Right renal pelvis (tissue), 4 donors: ENCODE measurements at places on chromosomes 3 and 15.

DNA sequence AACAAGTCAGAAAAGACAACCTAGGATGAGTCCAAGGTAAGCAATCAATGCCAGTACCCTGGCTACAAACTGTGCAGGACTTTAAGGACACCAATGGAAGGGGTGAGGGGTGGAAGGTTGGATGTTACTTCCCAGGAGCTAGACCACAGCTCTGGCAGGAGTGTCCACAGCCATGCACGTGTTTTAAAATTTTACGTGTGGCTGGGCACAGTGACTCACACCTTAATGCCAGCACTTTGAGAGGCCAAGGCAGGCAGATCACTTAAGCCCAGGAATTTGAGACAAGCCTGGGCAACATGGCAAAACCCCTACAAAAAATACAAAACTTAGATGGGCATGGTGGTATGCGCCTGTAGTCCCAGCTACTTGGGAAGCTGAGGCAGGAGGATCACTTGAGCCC lies 14.7 kb upstream of the HDC start:
- DNase-seq, result no peak

GRCh38 chr3:182861348-182861747 lies 68.0 kb downstream of the ATP11B start:
- no peak for DNase-seq

GRCh38 chr3:64385277-64385676 lies 160.0 kb upstream of the PRICKLE2 start:
- no peak for DNase-seq

DNA sequence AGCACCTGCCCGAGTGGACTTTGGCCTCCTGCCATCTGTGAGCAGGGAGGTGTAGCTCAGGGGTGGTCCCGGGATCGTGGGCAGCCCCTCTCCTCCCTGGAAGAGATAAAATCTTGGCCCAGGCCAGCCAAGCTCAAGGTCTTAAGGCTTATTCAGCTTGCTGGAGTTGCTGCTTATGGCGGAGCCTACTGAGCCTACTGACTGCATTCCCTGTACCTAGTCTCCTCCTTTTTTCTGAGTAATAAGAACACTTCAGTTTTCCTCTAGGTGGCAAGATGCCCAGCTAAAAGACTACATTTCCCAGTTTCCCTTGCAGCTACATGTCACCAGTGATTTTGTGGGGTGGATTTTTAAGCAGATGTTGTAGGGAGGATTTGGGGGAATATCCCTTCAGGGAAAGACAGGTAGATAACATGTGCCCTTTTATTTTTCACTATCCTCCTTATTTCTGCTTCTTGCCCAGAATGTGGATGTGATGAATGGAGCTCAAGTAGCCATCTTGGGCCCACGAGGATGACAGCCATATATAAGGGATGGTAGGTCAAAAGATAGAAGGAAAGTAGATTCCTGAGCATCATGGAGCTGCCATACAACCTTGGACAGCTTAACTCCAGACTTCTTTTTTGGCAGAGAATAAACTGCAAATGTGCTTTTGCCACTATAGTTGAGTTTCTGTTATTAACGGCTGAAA lies 41.4 kb upstream of the INSYN1 start:
- no peak for DNase-seq

DNA sequence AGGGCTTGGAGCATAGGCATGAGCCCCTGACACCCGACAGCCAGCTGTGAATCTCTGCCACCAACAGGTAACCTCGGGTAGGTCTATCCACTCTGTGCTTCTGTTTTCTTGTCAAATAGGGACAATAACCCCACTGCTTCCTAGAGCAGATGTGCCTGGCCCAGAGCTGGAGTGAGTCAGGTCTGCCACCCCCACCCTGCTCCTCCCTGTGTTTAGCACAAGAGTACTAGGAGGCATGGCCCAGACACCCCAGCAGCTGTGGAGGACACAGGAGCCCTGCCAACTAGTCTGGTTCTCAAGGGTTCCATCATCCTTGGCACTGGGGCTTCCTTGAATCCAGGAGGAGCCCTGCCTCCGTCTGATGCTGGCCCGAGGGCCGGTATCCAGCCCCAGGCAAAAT lies 33.7 kb upstream of the TMEM115 start:
- no peak for DNase-seq

DNA sequence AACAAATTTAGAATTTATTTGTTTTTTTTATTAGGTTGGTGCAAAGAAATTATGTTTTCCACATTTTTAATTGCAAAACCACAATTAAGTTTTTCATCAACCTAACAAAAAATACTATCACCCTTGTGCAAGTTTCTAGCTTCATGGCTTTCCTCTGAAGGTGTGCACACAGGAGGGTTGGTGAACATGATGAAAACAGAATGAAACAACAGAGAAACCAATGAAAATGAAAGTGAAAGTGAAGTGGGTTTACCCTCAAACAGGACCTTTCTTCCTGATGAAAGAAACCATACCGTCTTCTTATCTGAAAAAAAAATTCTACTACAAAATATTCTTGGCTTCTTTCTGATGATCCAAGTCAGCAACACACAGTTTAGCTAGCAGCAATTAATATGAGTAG lies 71.9 kb upstream of the FEZF2 start:
- DNase-seq, result no peak

DNA sequence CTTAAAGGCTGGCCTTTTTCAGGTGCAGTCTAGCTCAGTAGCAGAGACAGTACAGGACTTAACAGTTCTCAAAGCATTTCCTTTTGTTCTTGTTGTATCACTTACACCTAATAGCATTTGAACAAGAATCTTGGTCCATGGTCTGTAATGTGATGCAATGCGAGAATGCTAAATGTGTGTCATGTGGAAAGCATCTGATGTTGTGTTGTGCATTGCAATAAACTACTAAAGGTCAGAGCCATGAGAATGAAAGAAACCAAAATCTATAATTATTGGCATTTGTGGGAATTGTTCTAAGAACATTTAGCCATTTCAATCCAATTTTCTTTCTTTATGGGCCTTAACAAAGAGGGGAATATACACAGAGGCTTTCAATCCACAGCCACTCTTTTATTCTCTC lies 324.5 kb upstream of the ROBO2 start:
- DNase-seq, result no peak

GRCh38 chr3:17845026-17845812 lies 102.8 kb upstream of the TBC1D5 start:
- no peak for DNase-seq

- DNase-seq, result no peak
Measured at GRCh38 chr3:66582721-66583423, 82.0 kb upstream of the LRIG1 start.

DNA sequence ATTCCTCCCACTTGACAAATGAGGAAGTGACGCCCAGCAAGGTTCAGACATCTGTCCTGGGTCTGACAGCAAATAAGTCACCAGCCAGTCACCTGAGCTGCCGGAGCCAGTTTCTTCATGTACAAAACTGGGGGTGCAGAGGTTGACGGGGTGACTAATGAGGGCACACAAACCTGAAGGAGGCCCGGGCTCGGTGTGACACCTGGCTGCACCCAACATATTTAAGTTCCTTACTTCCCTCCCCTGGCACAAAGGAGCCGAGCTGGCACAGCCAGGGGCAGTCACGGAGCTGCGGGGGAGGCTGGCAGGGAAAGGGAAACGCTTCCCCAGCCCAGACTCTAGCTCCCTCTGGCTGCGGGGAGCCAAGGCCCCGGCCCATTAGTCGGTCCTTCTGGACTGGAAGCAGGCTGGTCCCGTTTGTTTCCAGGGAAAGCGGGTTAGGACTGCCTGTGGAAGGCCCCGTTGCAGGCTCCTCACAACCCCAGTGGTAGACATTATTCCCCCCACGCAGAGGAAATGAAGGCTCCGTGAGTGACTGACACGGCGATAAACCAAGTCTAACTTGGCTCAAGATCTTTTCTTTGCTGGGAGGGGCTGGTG lies 2.3 kb downstream of the FBXL22 start:
- DNase-seq, result no peak

- no peak for DNase-seq
Measured at GRCh38 chr3:57953576-57953975, 54.6 kb upstream of the FLNB start.

DNA sequence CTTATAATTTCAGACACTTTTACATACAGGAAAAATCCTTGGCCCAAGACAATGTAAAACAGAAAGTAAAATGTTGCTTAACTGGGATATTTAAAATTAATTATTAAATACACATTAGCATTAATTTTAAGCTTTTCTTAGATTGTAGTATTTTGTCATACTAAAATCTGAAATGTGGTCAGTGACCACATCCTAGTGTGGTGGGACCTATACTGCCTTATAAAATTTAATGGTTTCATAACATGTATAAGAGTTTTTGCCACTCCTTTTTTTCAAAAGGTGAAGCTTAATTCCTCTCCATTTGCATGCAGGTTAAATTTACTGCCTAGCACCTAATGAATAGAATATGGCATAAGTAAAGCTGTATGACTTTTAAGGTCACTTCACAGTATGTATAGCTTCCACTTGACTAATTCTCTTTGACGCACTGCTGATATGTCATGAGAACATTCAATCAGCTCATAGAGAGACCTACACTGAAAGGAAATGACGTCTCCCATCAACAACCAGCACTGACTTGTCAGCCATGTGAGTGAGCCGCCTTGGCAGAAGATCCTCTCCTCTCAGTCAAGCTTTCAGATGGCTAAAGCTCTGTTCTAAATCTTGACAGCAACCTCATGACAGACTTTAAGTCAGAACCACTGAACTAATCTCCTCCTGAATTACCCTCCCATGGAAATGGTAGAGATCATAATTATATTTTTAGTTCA lies 847.8 kb downstream of the SI start:
- no peak for DNase-seq

- no peak for DNase-seq
Measured at GRCh38 chr3:146125951-146126350, 35.0 kb downstream of the PLOD2 start.

GRCh38 chr3:72862314-72863090 lies 14.3 kb upstream of the SHQ1 start:
- DNase-seq, result no peak

DNA sequence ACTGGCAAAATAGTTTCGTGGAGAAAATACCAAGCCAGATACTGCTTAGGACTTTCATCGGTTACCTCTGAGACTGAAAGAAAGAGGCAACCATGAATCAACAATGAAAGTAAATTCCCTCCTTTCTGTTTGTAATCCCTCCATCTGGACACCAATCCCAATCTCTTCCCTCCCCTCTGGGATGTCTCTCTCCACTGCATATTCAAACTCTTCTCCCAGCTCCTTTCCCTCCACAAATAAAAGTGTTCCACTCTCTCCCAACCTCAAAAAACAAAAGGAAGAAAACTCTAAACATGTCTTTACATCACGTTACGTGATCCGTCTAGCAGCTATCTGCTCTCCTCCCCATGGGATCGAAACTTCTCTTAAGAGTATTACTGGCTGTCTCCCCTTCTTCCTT lies 55.2 kb downstream of the PRTG start:
- DNase-seq, result no peak

GRCh38 chr15:36172955-36173354 lies 406.5 kb upstream of the CDIN1 start:
- DNase-seq, result no peak

- no peak for DNase-seq
Measured at GRCh38 chr3:19748782-19749447, 185.1 kb downstream of the EFHB start.

DNA sequence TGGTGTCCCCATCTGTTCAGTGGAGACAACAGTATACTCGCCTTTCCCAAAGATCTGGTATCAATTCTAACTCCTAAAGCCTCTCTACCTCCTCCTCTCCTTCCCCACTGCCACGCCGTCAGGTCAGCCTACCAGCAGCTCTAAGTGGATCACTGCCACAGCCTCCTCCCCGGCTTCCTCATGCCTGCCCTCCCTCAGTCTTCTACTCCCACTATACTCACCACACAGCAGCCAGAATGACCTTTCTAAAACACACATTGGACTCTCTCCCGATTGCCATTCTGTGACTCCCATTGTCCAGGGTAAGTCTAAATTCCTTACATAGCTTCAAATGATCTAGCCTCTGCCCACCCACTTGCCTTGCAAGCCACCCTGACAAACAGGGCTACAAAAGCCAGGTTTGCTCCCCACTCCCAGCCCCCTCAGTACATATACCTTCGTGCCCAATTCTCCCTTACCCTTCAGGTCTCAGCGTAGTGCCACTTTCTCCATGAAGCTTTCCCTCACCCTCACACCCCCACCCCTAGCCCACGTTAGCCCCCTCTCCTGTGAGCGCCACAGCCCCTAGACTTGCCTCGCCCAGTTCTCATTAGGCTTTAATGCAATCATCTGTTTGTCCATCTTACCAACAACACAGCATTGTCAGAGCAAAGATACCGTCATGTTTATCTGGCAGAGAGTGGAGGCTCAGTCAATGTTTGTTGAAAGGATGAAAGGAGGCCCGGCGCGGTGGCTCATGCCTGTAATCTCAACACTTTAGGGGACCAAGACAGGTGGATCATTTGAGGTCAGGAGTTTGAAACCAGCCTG lies 9.5 kb upstream of the SEMA7A start:
- no peak for DNase-seq

- DNase-seq, result no peak
Measured at GRCh38 chr3:45548681-45549075, 45.9 kb upstream of the LIMD1 start.

- DNase-seq, result no peak
Measured at GRCh38 chr3:30553641-30554316, 52.6 kb upstream of the TGFBR2 start.

DNA sequence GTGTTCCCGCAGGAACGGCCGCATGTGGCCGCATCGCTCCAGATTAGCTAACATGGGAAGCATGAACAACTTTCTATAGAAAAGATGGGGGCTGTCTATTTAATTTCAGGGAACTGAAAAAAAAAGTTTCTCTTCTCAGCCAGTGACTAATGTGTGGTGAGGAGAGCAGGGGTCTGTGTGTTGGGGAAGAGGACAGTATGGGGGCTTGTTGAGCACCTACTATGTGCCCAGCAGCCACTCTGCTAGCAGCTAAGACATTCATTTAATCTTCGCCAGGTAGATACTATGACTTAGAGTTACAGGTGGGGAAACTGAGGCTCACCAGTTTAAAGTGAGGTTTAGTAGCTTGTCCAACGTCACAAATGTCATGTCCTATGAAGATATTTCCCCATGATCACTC lies 56.6 kb downstream of the MGLL start:
- DNase-seq, result no peak

DNA sequence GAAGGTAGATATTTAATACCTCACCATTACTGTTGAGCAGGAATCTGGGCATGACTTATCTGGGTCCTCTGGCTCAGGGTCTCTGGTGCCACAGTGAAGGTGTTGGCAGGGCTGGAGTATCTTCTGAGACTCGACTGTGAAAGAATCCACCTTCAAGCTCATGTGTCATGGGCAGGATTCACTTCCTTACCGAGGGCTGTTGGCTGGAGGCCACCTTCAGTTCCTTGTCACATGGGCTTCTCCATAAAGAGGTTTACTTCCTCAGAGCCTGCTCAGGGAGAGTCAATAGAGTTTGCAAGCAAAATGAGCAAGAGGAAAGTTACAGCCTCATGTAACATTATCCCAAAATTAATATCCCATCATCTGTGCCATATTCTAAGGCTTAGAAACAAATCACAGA lies 459.5 kb downstream of the NR2F2 start:
- no peak for DNase-seq
